Natural killer cell treated with Interleukin-12 subunit alpha and Interleukin-12 subunit beta and Interleukin-15 and Interleukin-18, amount 100 ng/mL, for 72 hours (primary cell): ENCODE measurements at places on chromosomes 13 and 19. TPM values are rescaled to one million over a fixed set of nuclear protein-coding genes. Genes with fewer than 3 reads are reported as not detected.

Gene S1PR4
- total RNA-seq: 47.0 TPM

Gene PRR36
- not detected for total RNA-seq

Gene FCAR
- total RNA-seq: not detected

Gene LYPD5
- not detected for total RNA-seq

Gene MTRF1
- total RNA-seq: 17.2 TPM

Gene VSTM2B
- not detected for total RNA-seq

Gene B3GNT8
- total RNA-seq: 3.0 TPM

Gene ATP4B
- not detected for total RNA-seq

Gene CLEC4G
- total RNA-seq: not detected

Gene DHDH
- total RNA-seq: not detected

Gene COL4A1
- not detected for total RNA-seq

Gene TBXA2R
- not detected for total RNA-seq

Gene ICAM3
- 154 TPM for total RNA-seq

Gene PRSS57
- not detected for total RNA-seq

Gene PROZ
- not detected for total RNA-seq

Gene ZNF540
- total RNA-seq: 2.3 TPM

Gene MRPL57
- 23.8 TPM for total RNA-seq
